ENCODE measurements at places on chromosomes 6 and 20.

DNA sequence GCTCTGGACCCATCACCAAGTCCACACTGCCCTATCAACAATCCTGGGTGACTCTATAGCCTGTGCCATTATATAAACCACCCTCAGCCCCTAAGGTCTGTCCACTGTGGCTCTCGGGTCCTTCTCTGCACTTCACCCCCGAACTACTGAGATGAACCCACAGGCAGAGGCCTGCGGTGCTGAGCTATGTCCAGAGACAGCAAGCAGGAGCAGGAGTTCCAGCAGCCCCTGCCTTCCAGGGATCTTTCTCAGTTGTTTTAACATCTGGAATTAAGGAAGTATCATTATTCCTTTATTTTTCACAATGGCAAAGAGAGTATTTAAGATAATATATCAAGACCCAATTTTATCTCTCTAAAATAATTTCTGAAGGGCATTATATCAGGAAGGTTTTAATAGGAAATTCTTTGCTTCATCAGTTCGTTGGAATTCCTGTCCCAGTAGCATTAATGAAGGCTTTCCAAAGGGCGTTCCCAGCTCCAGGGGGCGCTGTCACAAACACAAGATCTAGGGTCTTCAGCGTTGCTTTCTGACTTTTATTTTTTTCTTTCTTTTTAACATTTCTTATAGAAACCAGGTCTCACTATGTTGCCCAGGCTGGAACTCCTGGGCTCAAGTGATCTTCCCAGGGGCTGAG is 27.3 kb downstream of the RRBP1 start:
- DNase-seq: no peak

GRCh38 chr20:5602346-5602745 is 147.9 kb upstream of the SHLD1 start:
- DNase-seq: no peak

DNA sequence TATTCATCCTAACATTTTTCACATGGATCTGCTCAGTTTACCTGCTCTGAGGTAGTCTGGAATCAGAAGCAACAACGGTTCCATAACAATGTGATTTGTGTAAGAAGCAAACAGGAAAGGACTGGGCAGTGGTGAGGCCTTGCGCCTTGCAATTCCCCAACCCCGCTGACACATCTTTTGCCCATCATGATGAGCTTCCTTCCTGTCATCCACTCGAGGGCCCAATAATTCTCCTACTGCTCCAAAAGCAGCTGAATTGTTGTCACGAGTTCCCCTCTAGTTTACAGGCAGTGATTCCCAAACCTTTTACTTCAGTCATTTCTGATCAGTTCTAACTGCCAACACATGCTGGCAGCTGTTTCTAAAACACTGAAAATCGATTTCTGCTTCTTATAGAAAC is 22.9 kb downstream of the STX7 start:
- no peak for DNase-seq

DNA sequence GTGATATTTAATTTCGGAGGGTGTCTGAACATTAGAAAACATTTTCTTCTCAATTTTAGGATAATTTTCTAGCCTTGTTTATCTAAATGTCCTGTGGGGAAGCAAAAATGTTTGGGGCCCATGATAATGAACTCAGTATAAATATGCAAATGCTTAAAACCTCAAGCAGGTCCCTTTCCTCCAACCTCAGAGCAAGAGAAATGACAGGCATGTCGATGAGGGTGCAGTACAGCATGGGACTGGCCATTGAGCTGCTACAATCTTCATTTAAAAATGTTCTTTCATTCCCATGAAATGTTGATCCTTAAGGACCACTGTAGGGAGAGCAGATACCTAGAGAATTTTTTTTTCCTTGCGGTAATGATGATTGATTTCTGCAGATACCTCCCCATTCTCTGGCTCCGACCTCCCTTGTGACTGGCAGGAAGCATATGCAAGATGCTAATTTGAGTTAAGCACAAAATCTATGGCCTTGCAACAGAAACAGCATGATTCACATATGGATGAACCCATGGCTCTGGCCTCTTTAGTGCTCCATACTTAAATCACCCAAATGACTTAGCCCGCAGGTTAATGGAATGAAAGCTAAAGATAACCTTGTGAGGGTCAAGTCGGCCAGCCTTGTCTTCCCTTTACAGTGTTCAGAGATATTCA is 243.3 kb downstream of the SOX4 start:
- no peak for DNase-seq

- no peak for DNase-seq
Observed at GRCh38 chr20:46171909-46172308, 53.8 kb downstream of the CD40 start.

DNA sequence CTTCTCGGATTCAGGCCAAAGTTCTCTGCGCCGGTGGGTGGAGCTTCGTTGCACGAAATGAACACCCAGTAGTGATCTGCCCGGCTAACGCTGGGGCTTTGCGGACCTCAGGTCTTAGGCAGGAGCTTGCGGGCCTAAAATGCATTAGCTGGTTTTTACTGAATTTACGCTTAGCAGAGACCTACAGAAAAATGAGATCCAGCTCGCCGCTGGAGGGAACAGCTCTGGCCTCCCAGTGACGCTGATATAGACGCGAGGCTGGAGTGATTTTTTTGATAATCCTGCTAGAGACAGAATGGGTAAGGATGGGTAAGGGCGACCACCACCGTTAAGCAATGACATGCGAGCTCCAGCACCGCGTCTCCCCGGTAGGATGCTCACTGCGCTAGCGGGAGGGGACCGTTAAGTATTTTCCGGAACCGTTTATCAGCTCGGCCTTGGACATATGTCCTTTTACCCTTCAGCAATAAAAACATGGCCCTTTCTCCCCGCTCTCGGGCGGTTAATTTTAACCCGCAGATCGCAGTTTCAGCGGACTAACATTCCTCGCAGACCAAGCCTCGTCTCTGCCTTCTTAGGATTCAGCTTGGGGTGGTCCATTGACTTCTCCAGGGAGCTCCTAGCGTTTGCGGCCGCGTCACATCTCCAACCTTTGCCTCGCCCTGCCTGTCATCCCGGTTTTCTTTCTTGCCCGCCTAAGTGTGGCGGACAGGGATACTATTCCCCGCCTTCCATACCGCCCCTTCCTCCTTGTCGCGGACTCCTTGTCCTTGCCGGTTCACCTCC is 109.3 kb downstream of the GPX5 start:
- no peak for DNase-seq

DNA sequence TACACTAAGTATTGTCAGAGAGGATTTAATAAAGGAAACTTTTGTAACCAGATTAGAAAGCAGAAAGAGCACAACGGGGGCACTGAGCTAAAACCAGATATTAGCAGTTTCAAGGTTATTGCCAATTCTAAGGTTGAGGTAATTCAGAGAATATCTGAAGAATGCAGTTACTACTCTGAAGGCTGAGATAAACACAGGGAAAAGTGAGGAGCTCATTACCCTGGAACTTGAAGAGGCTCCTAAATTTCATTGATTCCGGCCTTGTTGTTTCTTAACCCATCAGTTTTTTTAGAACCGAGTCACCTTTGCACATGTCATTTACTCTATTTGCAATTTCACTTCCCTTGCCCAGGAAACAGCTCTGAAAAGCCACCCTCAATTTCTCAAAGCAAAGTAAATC is 72.4 kb upstream of the BTBD3 start:
- DNase-seq: no peak

- no peak for DNase-seq
Observed at GRCh38 chr6:70385901-70386300, 27.4 kb upstream of the FAM135A start.

DNA sequence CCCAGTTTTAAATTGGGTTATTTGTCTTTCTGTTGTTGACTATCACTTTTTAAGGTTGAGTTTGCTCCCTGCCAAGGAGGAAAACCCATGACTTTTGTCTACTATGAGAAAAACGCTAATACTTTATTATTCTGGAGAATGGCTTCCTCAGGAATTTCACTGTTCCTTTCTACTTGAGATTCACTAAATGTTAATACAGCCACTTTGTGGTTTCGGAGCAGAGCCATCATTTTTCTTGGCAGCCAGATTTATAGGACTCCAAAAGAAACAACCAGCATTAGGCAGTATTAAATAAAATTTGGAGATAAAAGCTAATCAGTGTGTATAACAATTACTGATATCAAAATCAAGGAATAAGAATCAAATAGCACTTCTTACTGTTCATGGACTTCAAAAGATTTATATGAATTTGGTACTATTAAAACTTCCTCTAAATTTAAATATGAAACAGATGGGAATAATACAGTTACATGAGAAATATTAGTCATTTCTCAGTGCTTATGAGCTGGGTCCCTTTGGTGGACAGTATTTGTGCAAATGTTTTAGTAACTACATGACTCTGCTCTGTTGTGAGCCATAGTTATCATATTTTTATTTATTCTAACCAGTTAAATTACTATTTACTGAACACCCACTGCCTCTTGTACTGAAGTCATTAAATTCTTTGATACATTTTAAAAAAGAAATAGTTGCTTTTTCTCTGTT is 64.1 kb upstream of the FBXO30 start:
- no peak for DNase-seq

DNA sequence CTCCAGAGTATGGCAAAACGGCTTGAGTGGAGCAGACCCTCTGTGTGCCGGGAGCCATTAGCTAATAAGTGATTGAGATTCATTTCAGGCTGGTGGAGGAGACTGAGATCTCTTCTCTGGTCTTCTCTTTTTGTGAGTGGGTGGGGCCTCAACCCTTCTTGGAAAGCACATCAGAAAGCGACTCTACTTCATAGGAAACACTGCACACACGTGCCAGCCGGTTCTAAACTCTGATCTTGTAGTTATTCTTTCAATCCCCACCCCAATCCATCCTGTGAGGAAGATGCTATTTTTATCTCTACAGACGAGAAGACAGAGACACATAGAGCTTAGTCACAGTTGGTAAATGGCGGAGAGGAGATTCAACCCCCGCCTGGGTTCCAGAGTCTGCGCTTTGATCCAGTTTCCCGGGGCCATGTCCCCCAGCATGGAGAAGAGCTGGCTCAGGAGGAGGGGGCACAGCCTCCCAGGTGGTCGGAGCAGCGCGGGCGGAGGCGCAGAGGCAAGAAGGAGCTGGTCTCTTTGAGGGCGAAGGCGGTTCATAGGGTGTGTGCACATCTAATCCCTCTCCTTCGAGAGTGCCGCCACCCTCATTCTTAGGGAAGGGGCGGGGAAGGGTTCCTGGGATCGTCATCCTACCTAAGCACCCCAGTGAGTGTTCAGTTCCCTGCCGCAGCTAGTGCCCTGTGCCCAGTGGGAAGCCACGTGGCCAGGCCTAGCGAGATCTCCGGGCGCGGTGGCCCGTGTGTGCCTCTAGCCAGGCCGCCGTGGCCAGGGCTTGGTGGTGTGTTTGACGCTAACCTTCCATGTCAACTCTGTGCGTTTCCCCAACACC is 49.0 kb upstream of the TAGAP start:
- peak; percentile 35 for DNase-seq

DNA sequence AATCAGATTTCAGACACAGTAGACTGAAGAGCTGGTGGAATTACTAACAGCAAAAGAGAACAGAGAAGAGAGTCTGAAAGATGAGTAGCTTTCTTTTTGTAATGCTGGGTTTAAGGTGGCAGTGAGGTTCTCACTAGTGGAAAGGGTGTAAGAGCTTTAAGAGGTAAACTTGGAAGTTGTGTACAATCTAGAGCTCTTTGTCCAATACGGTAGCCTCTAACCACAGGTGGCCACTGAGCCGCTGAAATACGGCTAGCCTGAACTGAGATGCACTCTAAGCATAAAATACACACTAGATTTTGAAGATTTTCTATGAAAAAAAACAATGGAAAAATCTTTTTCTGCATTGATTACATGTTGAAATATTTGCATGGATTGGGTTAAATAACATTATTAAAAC is 4.0 kb downstream of the ELOVL2 start:
- DNase-seq: no peak

DNA sequence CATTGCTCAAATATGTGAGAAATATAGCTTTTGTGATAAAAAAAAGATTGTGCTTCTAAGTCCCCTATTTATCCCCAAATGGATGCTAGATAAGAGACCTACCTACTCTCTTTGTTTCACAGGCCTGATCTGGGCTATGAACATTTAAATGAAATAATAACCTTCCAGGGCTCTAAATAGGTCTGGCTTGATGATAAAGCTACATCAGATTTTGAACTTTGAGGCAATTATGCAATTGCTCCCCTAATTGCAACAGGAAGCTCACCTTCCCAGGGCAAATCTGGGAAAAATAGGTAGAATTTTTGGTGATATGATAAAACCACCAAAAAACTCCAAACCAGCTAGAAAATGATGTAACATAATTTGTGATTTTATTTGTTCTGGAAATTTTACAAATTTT is 624.5 kb downstream of the PKHD1 start:
- no peak for DNase-seq

GRCh38 chr20:44003609-44004008 is 89.0 kb downstream of the TOX2 start:
- DNase-seq: no peak

- no peak for DNase-seq
Observed at GRCh38 chr6:146819596-146820320, 221.0 kb downstream of the ADGB start.

DNA sequence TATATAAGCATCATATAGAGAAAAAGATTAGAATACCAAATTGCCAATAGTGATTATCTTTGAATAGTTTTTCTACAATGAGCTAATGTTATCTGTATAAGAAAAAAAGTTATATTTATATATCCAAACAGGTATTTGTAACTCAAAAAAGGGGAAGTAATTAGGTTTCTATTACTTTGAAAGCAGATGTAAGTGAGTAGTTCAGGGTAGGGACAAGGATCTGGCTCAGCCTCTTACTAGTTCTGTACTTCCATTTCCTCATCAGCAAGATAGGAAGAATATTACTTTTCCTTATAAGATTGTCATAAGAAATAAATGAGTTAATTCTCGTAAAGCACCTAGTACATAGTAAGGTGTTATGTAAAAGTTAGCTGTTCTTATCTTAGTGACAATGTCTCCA is 32.2 kb downstream of the AHI1 start:
- DNase-seq: no peak

DNA sequence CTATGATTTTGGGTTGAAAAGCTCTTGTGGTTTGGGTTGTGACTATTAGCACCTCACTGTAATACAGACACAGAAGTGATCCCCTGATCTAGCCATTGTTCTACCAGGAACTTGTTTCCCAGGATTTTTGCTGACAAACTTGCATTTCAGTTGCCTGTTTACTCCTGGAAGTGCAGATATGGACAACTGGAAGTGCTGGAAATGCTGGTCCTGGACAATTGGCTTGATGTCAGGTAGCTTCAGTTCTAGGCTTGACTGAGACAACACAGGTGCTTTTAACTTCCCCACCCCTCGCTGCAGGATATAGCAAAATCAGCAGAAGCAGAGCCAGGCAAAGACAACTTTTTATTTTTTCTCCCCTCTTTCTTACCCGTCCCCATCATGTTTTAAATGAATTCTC is 27.1 kb upstream of the FBXO30 start:
- no peak for DNase-seq

- no peak for DNase-seq
Observed at GRCh38 chr6:80174900-80175572, 68.6 kb downstream of the BCKDHB start.

- no peak for DNase-seq
Observed at GRCh38 chr6:138107752-138108592, 753 bp upstream of the PERP start.

GRCh38 chr6:50077385-50077784 is 27.7 kb upstream of the DEFB112 start:
- DNase-seq: no peak
